ENCODE measurements at places on chromosomes 4 and X.

- DNase-seq, result no peak
Observed at GRCh38 chr4:114306946-114307345, 291.7 kb upstream of the UGT8 start.

DNA sequence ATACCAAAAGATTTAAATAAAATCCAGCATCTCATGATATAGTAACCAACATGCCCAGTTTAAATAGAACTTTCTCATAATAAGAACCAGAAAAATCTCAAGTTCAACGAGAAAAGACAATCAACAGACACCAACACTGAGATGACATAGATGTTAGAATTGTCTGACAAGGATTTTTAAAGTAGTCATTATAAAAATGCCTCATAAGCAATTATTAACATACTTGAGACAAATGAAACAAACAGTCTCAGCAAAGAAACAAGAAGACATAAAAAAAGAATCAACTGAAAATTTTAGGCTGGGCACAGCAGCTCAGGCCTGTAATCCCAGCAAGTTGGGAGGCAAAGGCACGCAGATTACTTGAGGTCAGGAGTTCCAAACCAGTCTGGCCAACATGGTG lies 118.1 kb downstream of the FGF16 start:
- no peak for DNase-seq

DNA sequence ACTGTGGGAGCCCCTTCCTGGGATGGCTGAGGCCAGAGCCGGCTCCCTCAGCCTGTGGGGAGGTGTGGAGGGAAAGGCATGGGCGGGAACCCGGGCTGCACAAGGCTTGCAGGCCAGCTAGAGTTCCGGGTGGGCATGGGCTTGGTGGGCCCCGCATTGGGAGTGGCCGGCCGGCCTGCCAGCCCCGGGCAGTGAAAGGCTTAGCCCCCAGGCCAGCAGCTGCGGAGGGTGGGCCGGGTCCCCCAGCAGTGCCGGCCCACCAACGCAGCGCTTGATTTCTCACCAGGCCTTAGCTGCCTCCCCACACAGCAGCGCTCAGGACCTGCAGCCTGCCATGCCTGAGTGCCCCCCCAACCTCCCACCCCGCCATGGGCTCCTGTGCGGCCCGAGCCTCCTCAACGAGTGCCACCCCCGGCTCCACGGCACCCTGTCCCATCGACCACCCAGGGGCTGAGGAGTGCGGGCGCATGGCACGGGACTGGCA lies 78.0 kb downstream of the COX7B2 start:
- DNase-seq, result no peak

- DNase-seq, result no peak
Observed at GRCh38 chrX:10117864-10118377, 38.9 kb upstream of the CLCN4 start.

- no peak for DNase-seq
Observed at GRCh38 chr4:168636506-168637196, 139.8 kb downstream of the PALLD start.

- DNase-seq, result no peak
Observed at GRCh38 chrX:71556036-71556435, 22.2 kb upstream of the GCNA start.

DNA sequence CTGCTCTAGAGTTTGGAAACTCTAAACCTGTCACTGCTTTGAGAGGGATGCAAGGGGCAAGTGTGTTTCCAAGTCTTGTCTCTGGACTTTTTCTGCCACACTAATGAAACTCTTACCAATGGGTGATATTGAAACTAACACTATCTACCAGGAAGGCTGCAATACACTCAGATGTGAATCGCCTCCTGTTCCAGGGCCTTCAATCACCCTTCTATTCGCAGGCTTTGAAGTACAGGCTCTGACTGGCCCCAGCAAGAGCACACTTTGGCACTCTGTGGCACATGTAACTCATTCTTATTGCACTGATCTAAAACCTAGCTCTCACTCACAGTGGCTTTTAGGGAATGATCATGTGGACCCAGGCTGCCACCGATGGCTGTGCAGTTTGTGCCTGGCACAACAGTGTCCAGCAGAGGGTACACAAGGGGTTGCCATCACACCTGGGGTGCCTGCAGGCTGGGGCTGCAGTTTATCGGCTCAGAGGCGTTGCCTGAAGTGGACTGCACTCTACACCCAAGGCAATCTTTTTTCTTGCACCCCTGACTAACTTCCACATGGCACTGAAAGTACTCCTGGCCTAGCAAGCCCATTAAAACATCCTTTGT lies 210.8 kb downstream of the MGST2 start:
- DNase-seq, result no peak

- no peak for DNase-seq
Observed at GRCh38 chr4:8352368-8353157, 83.0 kb downstream of the HTRA3 start.
